Stimulated activated CD8-positive, alpha-beta memory T cell treated with anti-CD3 and anti-CD28 coated beads, Interleukin-2, amount 100 ng/mL, for 48 hours (primary cell): ENCODE measurements at places on chromosomes 12 and 14.
A peak's percentile ranks its signal among the peaks of the same experiment; 100 is the strongest.

- DNase-seq = peak; percentile 13
Observed at GRCh38 chr12:106113042-106113441, 25.7 kb downstream of the NUAK1 start.

- peak; percentile 30 for DNase-seq
Observed at GRCh38 chr14:89365061-89365801, 51.8 kb downstream of the FOXN3 start.

GRCh38 chr14:101230161-101230850 lies 326.8 kb upstream of the RTL1 start:
- DNase-seq = no peak

DNA sequence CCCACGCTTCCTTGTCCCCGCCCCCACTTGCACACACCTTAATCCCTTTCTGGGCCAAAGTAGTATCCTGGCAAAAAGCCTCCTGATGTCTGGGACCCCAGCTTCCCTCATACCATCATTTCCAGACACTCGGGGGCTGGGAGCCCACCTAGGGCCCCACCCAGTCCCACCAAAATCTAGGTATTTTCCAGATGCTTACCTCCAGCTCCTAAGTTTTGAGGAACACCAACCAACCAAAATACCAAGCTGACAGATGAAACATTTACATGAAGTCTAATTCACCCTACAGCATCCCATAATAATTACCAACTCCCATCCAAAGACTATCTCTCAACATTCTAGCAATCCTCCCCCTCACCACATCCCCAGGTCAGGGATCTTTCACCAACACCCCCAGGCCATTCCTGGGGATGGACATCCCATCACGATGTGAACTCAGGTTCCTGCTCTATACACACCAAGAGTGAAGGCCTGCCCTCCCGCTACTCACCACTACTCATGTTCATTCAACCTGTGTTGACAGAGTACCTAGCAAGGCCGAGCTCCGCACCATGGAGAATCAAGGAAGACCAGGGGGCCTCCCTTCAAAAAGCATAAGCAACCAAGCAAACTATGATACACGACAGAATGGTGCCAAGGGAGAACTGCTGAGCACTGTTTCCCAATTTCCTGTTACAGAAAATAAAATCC lies 1.6 kb upstream of the CHD4 start:
- DNase-seq = no peak

DNA sequence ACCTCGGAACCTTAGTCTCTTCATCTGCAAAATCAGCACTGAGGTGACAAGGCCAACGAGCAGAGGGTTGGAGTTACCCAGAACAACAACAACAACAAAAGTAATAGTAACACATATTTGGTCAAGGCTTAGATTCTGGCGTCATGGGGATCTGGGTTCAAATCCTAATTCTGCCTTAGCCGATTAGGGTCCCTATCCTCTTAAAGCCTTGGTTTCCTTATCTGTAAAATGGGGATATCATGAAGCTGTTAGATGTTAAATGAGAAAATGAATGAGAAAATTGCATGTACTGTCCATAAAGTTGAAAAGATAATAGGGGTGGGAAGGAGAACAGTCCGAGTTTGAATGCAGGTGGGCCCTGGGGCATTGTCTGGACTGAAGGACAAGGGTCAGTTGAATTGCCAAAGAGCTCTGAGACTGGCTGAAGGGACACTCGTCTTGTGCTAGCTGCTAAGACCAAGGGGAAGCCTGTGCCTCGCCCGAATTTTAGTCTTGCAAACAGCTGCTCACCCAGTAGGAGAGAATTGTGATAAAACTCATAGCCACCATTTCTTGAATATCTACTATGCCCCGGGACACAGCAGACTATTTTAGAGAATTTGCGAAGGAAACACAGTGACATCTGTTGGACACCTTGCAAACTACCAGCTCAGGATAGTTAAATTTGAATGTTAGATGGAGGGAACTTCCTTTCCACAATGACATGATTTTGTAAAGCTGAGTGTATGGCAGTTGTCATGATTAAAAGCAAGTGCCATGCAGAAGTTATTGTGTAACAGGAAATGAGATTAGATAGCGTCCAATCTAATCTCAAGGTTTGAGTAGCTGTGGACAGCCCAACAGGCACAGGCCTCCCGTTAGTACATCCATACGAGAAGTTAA lies 6.8 kb upstream of the HNF1A start:
- DNase-seq = no peak

DNA sequence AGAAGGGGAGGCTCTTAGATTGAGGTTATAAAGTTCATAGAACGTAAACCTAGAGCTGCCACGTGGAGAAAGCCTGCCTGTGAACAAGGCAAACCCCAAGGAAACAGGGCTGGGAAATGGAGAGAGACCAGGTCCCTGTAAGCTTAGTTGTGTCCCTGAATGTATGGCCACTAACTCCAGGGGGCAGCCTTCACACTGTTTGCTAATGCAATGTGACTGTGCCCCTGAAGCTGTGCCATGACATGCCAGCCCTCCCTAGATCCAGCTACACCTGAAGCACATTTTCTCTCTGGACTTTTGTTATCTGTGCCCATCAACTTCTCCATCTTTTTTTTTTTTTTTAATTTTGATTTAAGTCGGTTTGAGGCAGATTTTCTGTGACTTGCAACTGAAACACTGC lies 60.6 kb upstream of the TMCC3 start:
- DNase-seq = peak; percentile 5

DNA sequence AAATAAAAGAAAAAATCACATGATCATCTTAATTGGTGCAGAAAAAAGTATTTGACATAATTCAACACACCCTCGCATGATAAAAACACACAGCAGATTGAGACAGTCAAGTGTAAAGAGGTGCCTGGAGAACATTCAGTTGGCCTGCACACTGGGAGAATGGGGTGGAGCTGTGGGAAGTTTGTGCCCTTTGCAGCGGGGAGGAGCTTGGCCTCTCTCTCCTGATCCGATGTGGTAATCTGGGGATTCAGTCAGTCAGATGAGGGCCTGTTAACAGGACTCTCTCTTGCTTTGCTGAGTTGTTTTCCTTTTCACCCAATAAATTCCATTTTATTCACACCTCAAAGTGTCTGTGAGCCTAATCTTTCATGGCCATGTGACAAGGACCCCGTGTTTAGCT lies 5.9 kb downstream of the SERPINA6 start:
- DNase-seq = no peak

- DNase-seq = no peak
Observed at GRCh38 chr14:68322940-68323620, 469.8 kb downstream of the ZFP36L1 start.

- no peak for DNase-seq
Observed at GRCh38 chr14:74611650-74612349, at the start of gene LTBP2. Gene LTBP2 (minus strand): TSS chr14:74612237. CDS start chr14:74611944, 293 bp downstream.

DNA sequence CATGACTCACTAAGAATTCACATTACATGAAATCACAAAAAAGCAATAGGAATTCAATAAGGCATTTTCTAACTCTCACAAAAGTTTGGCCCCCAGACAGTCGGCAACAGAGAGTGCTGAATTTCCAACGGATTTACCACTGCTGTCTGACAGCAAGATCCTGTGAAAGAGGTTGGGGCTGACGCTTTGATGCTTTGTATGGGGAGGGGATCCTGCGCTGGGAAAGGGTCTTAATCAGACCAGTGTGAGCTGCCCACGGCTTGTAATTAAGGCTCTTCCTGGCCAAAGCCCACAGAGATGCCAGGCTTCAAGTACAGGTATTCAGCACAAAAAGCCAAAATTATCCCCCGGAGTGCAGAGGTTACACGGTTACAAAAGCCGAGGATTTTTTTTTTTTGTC lies 66.8 kb upstream of the TMCC3 start:
- DNase-seq = no peak

DNA sequence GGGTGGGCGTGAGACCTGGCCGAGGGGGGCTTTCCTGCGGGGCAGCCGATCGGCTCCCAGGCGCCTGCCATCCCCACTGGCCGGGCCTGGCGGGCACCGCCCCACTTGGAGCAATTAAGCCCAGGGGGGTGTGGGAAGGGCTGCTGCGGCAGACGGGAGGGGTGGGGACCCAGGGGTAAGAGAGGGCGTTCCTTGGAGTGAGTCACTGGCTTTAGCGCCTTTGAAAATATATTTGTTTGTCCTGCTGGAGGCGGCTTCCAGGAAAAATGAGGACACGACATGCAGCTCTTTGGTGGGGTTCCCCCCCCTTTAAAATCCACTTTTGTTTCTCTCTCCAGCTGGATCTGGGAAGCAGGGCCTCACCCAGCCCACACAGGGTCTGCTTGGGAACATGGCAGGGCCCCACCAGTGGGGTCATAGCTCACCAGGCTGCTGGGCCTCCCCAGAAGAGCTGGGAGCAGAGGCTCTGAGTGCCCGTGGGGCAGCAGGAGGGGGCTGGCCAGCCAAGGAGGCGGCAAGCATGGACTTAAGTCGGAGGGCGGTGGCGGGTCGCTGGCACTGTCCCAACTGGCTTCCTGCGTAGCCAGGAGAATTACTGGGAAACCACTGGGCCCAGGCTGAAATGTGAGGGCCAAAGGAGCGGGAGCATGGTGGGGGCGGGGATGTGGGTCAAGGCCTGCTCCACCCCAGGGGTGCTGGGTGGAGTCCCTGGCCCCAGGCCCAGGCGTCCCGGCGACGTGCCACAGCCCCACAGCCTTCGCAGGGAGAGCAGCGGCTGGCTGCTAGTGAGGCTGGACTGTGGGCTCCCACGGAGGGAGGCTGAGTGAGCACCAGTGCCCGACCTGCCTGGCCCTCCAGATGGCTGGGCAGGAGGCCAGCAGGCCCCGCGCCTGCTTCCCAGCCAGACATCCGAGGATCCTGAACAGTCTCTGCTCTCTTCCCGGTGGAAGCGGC lies 128.0 kb downstream of the RFLNA start:
- DNase-seq = no peak

DNA sequence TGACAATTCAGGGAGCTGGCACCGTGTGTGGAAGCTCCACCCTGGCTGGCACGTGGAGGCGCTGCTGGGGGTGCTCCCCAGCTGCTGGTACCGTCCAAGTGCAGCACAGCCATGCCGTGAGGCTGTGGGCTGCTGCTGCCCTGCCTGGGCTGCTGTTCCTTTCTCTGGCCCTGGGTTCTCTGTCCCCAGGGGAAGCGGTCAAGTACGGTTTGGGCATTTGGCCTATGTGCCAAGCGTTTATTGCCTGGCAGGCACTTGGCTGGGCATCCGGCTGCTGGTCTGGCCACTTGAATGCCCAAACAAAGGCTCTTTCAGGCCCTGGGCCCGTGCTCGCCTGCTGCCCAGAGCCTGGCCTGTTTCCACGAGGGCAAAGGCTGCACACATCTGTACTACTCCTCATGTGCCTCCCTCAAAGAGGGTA lies 39.6 kb downstream of the RHOF start:
- no peak for DNase-seq

- DNase-seq = no peak
Observed at GRCh38 chr12:113812411-113813228, 153.5 kb downstream of the RBM19 start.

DNA sequence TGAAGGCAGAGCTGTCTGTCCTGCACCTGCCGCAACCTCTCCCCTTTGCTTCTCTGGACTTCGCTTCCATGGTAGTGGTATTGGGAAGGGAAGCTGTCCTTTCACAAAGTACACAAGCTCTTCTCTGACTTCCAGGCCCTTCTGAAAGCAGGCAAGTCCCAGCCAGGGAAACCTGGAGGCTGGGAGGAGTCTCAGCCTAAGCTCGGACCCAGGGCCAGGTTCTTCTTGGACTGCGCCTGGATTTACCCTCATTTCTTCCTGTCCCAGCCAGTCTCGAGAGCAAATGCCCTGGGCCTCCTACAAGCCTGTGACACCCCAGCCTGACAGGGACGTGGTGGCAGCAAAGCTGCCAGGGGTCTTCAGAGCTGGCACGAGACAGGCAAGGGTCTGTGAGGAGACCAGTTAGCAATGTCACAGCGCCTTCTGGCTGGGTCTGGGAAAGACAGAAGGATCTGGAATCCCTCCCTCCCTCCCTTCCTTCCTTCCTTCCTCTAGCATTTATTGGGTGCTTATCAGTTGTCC lies 22.4 kb downstream of the ISCA2 start:
- DNase-seq = no peak

DNA sequence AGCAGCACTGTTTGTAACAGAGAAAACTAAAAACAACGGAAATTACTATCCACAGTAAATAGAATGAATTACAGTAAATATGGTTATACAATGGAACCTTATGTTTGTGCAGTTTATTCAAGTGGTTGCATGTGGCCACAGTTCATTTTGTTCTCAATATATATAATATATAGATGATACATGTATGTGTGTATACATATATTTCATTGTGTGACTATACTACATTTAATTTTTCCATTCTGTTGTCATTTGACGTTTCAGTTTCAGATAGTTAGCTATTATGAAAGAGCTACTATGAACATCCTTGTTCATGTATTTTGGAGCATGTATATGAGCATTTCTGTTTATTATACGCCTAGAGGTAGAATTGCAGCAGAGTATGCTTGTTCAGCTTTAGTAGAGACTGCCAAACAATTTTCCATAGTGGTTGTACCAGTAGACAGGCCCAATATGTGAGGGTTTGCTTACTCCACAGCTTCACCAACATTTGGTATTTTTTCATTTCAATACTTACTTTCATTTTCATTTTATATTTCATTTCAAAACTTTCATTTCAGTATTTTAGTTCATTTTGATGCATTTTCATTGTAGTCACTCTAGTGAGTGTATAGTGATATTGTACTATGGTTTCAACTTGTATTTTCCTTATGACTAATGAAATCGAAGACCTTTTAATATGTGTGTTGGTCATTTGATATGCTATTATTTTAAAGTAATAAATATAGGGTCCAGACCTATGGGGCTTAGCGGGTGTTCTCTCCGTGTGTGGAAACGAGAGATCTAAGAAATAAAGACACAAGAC lies 141.5 kb upstream of the FGD4 start:
- no peak for DNase-seq

DNA sequence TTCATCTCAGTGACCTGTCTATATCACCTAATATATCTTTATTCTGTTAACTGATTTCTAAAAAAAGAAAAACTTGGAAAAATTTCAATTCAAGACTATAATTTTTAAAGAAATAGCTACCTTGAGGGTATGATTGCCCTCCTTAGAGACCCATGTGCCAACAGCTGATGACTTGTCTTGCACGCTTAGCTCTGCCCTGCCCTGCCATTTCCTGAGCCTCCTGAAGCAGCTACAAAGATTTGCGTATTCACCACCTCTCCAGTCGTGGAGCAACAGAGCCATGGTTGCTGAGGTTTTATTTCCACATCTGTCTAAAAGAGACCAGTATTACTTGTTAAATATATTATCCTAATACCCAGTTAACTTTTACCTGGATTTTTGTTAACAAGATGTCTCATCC lies 91.7 kb upstream of the ATF1 start:
- no peak for DNase-seq

DNA sequence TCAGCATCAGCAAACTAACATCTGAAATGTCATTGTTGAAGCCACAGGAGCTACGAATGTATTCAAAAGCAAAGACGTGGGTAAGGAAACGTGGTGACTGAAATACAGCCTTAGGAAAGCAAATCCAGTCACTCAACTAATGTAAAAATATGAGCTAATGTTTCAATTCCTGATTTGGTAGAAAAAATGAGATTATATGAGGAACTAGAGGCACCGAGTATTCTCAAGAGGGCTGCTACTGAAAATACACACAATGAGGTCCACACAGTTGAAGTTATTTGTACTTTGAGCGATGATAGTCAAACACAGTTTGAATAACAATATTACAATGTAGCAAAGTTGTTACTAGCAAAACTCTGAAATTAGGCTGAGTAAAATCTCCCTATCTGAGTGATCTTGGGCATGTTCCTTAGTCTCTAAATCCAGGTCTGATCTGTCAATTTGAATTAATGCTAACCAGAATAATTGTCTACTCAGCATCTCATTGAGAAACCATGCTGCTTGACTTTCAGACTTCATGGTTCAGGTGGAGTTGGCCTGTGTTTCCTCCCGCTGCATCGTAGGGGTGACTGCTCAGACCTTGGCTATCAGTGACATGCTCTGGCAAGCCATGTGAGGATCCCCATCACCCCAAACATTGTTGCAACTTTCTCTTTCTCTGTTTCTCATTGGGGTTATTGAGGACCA lies 467.1 kb upstream of the SOX5 start:
- DNase-seq = no peak

- DNase-seq = no peak
Observed at GRCh38 chr14:103279142-103280025, 54.7 kb upstream of the EIF5 start.
